ENCODE measurements at places on chromosomes 2 and 18.

DNA sequence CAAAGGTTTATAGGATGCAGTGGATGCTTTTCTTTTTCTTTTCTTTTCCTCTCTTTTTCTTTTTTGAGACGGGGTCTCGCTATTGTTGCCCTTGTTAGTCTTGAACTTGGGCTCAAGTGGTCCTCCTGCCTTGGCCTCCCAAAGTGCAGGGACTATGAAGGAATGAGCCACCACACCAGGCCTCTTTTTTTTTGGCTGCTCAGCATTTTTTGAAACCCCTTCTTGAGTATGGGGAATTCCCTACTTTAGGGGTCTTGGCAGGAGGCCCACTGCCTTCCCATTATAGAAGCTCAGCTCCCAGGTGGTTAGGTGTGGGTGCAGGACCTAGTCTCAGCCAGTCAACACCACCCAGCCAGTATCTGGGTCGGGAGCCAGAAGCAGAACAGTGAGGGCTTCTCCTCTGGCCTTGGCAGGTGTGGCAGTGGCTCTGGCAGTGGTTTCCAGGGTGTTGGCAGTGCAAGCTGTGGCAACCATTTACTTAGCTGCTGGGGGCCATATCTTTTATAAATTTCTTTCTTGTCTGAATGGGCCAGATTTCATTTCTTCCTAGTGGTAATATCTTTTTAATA lies 51.4 kb upstream of the ACYP2 start:
- no peak for DNase-seq

DNA sequence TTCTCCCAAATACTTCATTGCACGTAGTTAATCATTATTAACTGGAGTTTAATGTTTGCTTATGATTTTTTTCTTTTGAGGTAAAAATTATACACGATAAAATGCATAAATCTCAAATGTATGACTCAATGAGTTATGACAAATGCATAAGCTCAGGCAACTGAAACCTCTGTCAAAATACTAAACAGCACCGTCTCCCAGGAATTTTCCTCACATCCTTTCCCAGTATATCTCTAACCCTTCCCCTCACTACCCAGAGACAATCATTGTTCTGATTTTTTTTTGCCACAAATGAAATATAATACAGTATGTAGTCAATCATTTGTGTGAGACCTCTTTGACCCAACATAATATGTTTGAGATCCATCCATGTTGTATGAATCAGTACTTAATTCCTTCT lies 606.5 kb downstream of the CPS1 start:
- no peak for DNase-seq

DNA sequence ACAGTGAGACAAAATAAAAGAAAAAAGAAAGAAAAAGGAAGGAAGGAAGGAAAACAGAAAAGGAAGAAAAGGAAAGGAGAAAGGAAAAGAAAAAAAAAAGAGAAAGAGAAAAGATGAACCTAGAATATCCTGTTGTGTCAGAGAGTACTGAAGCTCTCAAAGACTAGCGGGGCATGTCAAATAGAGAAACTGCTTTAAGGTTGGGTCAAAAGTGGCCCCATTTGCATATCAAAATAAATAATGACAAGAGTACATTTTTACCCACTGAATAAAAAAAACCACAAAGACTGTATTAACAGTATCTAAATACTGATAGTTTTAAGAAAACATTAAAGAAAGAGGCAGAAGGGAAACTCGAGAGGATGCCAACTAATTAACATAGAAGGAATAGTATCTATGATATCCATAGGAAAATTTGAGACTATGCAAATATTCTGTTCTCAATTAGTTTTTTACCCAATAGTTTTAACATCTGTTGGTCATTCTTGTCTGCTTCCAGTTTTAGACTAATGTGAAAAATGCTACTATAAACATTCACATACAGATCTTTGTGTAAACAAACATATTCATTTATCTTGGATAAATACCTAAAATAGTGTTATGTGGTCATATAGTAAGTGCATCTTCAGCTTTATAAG lies 53.2 kb downstream of the SFXN5 start:
- DNase-seq: no peak

- no peak for DNase-seq
Observed at GRCh38 chr2:121489284-121489683, 41.4 kb upstream of the RNU4ATAC start.

GRCh38 chr2:177322801-177323261 lies 58.3 kb upstream of the NFE2L2 start:
- DNase-seq: no peak

DNA sequence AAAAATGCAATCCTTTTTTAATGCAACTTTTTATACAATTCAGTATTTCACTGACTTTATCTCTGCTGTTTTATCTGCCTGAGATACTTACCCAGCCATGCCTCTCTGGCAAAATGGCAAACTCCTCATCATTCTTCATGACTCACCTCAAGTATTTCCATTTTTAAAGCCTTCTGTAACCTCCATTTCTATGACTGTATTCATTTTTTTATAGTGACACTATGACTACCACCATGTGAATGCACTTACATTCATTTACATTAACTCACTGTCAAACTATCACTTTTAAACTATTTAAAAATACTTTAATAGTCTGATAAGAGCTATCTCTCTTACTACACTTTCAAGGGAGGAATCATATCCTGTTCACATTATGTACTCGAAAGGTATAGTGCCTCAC lies 99.4 kb upstream of the SCN7A start:
- DNase-seq: no peak

DNA sequence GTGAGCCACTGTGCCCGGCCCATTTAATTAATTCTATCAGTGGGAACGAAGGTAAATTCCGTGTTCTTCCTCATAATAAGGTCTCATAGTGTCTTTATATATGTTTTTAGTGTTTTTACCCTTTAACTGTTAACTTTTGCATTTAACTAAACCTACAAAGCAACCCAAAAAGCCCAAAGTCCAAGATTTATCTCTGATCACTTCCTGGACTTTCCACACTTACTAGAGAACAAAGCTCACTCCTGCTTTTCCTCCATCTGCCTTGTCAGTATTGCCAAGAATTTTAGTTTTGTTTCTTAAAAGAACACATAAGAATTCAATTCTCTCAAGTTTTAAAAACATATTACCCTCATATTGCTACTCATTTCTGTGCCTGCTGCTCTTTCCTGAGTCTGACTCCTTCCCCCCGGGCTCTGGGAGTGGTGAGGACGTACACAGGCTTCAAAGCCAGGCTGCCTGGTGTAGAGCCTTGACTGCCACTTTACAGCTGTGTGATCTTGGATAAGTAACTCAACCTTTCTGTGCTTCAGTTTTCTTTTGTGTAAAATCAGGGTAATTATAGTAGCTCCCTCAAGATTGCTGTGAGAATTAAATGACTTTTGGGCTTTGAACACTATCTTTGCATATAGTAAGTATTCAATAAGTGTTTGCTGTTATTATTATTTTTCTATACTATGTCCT lies 24.9 kb upstream of the GPR155 start:
- DNase-seq: no peak

- DNase-seq: no peak
Observed at GRCh38 chr2:70118798-70119454, 31.6 kb downstream of the PCBP1 start.

DNA sequence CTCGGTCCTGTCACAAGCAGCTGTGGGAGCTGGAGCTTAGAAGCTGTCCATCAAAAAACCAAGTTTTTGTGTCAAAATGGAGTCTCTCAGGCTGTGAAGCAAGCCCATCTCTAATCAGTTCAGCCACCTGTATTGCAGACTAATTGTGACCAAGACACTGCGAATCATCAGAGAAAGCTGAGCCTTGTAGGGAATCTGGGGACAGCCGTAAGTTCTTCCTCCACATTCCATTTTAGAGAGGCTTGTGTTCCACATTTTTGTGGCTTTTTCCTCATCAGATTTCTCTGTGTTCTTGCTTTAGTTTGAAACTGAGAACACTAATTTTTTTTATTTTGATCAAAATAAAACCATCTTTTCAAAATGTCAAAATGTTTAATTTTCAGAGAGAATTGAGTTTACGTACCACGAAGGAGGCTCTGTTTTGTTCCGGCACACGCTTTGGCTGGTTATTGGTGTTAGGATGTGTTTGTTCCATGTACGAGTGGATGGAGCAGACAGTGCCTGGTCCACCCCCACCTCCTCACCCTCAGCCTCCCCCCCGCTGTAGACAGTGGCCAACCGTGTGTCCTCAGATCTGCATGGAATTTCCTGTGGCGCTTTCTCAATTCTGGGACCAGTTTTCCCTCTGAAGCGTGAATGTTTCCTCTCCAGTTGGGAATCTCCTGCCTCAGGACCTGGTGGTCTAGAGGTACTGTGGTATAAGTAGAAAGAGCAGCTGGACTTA lies 140.8 kb downstream of the AGAP1 start:
- no peak for DNase-seq

DNA sequence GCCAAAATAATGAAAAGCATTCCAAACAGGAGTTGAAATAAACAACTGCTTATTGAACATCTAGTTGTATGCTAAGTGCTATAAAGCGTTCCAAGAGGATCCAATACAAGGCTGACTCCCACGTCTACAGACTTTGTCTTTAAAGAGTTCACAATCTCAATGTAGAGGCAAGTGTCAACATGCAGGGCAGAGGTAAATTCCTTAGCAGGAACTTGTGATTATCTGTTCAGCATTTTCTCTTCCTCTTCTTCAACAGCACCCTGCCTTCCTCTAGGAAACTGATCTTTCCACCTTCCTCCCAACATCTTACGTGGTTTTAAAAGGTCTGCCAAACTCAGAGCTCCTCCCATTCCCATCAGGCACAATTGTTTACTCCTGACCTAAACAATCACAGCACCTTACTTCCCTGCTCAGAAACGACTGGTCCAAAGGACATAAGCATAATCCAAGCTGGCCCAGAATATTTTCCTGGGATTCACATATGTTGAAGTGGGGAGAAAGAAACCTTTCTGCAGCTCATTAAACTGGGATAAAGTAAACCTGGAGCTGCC lies 83.9 kb downstream of the ITSN2 start:
- DNase-seq: no peak

DNA sequence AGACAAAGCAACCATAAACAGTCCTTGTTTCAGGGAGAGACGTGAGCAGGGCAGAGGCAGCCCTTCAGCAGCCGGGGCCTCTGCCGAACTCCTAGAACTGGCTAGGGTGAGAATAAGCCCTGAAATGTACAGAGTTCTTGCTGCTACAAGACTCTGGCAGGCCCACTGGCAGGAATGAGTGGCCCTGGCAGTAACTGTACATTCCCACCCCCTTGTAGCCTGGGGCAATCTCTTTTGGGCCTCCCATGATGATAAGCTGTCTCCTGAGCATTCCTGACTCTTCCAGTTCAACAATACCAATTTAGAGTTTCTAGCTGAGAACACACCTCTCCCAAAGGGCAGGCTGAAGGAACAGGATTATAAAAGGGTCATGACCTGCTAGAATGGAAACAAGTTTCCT lies 54.3 kb downstream of the HAUS1 start:
- no peak for DNase-seq

- DNase-seq: no peak
Observed at GRCh38 chr2:142642650-142643049, 234.8 kb upstream of the KYNU start.

DNA sequence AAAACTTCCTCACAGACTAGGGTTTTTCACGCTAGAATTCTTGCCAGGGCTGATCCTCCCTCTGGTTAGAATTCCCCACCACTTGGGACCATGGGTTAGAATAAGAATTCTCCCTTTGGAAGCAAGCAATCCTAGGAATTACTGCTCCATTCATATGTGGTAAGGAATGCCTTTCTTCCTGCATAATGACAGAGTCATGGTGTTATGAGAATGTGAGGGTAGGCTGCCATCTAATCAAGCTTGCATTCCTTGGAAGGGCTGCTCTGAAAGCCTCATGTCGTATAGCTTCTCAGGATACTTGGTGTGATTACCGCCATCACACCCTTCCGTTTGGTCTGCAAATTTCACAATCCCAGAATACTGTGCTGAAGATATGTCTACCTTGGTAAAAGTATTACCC lies 1282.4 kb upstream of the PIK3C3 start:
- DNase-seq: no peak

DNA sequence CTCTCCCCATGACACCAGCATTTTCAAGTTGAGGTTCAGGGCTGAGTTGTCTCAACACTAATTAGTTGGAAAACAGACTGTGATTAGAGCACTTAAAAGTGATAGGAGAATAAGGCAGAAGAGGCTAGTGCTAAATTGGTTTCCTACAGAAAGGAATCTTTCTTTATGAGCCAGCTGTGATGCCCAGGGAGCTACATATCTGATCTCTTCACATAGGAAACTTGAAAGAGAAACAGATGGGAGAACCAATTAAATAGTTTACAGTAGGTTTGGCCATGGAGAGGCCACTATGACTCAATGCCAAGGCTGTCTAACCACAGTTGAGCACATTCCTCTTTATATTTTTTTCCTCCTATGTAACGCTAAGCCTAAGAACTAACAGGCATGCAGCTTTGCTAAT lies 418.3 kb upstream of the CYRIA start:
- no peak for DNase-seq

- DNase-seq: no peak
Observed at GRCh38 chr2:75243219-75243618, 43.9 kb upstream of the TACR1 start.
